ENCODE measurements at places on chromosomes 2 and 18.

DNA sequence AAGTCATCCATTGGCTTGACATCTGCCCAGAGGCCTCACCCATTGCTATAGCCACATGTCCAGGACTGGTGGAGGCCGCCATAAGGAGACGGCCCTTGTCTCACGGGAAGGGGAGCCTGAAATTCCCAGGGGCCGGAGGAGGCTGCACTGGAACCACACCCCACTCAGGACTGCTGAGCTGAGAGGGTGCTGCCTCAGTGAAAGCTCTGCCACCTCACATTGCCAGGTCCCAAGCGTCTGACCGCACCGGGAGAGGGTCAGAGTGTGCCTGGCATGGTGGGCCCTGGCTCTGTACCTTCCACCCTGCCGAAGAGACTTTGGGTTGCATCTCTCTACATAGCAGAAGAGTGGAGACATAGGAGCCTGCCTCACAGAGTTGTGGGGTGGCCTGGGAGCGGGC, 134.1 kb upstream of the GLI2 start:
- no peak for DNase-seq

DNA sequence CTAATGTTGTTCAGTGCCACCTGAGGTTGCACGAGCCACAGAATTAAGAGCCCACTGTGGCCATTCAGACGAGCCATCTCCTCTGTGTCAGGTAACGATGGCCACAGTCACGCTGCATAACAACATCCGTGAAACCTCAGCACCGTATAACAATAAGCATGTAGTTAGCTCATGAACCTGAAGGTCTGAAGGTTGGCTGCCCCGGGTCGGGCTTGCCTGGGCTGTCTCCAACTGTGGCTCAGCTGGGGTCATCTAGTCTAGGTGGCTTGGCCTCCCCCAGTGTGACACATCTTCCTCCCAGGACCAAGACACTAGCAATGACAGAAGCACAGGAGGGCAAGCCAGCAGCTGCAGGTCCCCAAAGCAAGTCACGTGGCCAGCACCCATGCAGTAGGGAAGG, 258.0 kb downstream of the GLI2 start:
- DNase-seq = no peak

- DNase-seq = no peak
Measured at GRCh38 chr2:64328756-64329155, 125.2 kb upstream of the LGALSL start.

- DNase-seq = no peak
Measured at GRCh38 chr18:29560270-29560669, 1383.3 kb upstream of the CDH2 start.

Measured in common myeloid progenitor, CD34-positive (primary cell).